GM12891 (cell line): ENCODE measurements at places on chromosomes 16 and 17.

DNA sequence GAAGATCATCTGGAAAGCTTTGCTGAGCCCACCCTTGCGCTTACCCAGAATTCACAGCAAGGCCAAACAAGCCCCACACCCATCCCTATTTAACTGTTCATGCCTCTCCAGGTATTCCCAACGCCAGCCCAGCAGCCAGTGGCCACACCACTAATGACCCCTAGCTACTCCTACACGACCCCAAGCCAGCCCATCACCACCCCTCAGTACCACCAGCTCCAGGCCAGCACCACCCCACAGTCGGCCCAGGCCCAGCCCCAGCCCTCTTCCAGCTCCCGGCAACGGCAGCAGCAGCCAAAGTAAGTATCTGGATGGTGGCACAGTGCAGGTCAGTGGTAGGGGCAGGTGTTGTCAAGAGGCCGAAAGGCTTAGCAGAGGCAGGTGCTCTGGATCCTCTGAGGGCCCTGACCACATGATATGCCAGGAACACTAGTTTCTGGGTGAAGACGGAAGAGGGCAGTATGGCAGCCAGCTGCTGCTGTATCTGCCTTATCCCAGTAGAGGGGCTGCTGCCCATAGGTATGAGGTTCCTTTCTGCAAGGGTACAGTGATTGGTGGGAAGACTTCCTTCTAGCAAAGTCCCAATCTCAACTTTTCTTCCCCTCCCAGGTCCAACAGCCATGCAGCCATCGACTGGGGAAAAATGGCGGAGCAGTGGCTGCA, 10.7 kb downstream of the PROCA1 start:
- DNase-seq, result no peak

GRCh38 chr16:84454611-84455010, 49.8 kb downstream of the MEAK7 start:
- no peak for DNase-seq

GRCh38 chr17:13750816-13751793, 149.4 kb upstream of the HS3ST3A1 start:
- no peak for DNase-seq

DNA sequence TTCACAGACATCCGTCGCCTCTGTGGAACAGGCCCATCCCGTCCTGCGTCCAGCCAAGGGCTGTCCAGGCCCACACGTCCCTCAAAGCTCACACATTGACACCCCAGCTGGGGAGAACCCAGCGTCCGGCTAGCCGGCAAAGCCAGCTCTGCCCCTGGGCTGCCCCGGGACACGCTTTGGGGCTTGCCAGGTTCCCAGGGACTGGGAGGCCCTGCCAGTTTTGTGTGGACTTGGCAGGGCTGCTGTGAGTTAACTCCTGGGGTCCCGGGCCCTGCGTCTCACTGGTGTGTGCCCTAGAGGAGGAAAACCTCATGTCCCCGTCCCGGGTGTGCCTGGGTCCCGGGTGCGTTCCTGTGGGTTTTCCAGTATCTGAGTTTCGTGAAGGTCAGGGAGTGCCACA, 6.3 kb downstream of the SOX8 start:
- DNase-seq, result no peak

DNA sequence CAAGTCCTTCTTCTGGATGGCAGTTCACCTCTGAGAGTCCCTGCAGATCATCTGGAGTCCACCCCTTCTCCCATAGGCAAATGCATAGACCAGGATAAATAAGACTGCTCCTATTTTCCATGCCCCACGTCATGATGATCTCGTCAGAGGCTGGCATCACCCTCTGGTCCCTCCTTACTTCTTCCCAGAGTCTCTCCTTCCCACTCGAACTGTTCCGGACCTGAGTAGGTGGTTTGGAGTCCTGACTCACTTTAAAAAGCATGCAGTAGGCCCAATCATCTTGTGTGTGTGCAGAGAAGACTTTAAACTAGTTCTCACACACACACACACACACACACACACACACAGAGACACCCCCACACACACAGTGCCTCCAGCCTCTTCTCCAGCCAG, 72.0 kb downstream of the SOX9 start:
- DNase-seq, result no peak

- no peak for DNase-seq
Observed at GRCh38 chr16:8739989-8740704, 57.3 kb downstream of the TMEM186 start.

DNA sequence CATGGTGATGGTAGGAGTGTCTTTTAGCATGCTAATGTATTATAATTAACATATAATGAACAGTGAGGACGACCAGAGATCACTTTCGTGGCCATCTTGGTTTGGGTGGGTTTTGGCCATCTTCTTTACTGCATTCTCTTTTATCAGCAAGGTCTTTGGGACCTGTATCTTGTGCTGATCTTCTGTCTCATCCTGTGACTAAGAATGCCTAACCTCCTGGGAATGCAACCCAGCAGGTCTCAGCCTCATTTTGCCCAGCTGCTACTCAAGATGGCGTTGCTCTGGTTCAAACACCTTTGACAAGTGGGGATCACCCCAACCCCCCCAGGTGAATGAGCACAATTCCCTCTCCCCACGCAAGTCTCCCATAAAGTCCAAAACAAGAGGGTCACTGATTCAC, 49.3 kb upstream of the ETV4 start:
- no peak for DNase-seq

- DNase-seq, result no peak
Observed at GRCh38 chr17:78609191-78609641, 32.0 kb upstream of the DNAH17 start.

- no peak for DNase-seq
Observed at GRCh38 chr17:65588181-65588808, 26.8 kb upstream of the AXIN2 start.

DNA sequence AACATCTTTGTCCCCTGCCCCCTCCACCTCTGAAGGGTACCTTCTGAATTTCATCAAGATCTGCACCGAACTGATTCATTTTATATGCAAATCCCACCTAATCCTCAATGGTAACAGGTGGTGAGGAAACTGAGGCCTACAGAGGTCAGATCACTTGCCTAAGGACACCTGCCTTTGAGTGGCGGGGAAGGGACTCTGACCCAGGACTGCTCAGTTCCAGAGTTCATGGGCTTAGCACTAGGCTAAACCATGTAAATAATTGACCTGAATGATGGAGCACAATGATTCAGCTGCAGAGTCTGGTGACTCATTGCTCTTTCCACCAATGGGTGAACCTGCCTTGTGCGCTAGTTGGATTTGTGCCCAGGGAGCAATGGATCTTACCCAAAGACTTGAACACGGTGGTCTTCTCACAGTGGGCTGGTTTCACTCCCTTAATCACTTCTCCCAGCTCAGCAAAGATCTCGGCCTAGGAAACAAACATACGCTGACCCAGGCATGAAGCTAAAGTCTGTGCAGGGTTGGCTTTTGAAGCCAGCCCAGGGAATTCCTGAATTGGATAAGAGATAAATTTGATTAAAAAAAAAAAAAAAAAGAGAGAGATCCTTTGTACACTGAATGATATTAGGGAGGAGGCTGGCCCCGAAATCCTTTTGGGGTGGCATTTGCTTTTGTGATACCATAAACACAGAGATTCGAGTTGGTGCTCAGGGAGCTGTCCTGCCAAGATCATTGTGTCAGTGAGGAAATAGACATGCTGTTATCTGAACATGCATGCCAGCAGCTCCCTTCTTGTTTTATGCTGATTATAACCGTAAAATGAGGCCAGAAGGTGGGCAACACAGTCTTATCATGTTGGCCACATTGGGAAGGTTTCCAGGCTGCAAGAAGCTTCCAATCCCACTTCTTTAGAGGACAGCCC, 17.0 kb downstream of the CRYM start:
- no peak for DNase-seq

- no peak for DNase-seq
Observed at GRCh38 chr16:12679660-12680272, 123.9 kb downstream of the CPPED1 start.

GRCh38 chr16:52558448-52558847, 11.5 kb upstream of the TOX3 start:
- DNase-seq, result no peak

- no peak for DNase-seq
Observed at GRCh38 chr17:77254951-77255825, 114.4 kb downstream of the SEC14L1 start.

GRCh38 chr17:28760601-28761562, 17.1 kb downstream of the TRAF4 start:
- no peak for DNase-seq

- DNase-seq, result no peak
Observed at GRCh38 chr17:62657145-62657665, 29.7 kb downstream of the MRC2 start.
